ENCODE measurements at places on chromosomes 6 and 20. TPM values are rescaled to one million over a fixed set of nuclear protein-coding genes. Genes with fewer than 3 reads are reported as not detected.

DNA sequence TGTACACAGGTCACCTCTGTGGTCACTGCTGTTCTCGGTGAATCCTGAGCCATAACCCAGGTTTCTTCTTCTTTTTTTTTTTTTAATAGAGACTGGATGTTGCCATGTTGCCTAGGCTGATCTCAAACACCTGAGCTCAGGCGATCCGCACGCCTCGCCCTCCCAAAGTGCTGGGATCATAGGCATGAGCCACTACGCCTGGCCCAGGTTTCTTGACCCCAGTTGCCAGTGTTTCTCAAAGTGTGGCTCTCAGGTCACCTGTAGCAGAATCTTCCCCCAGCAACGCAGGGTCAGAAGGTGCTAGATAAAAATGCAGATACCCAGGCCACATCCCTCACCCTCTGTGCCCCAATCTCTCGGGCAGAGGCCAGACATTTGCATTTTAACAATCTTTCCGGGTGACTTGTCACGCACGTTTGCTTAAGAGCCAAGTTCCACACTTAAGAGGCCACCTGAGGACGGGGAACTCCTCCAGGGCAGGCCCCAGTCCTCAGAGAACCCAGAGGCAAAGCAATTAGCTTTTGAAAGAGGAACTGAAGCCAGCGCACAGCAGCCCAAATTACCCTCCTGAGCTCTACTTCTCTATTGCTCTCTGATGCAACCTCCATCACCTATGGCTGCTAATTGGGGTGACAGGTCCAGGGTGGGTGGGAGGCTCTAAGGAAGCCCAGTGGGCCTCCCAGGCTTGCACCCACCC is 81.8 kb downstream of the NFATC2 start:
- no peak for DNase-seq

DNA sequence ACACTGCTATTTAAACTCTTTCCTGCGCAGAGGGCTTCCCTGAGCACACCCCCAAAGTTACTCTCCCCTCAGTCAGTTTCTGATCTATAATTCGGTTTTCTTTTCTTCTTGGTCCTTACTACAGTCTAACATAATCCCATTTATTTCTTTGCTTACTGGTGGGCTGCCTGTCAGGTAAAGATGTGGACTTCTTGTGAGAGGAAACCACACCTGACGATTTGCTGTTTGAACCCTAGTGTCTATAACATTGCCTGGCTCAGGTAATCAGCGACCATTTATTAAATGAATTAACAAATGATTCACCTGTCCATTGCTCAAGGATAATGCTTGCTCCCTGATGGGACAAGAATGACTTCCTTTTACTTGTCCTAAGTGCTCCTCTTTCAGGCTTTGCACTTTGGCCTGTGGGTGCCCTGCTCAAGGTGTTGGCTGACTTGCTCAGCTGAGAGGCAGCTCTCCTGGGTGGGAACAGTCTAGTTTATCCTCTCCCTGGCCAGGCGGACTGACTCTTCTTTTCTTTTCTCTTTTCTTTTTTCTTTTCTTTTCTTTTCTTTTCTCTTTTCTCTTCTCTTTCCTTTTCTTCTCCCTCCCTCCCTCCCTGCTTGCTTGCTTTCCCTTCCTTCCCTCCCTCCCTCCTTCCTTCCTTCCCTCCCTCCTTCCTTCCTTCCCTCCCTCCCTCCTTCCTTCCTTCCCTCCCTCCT is 233.1 kb downstream of the BCAS1 start:
- no peak for DNase-seq

GRCh38 chr6:163338671-163339405 is 75.7 kb upstream of the QKI start:
- DNase-seq, result no peak

DNA sequence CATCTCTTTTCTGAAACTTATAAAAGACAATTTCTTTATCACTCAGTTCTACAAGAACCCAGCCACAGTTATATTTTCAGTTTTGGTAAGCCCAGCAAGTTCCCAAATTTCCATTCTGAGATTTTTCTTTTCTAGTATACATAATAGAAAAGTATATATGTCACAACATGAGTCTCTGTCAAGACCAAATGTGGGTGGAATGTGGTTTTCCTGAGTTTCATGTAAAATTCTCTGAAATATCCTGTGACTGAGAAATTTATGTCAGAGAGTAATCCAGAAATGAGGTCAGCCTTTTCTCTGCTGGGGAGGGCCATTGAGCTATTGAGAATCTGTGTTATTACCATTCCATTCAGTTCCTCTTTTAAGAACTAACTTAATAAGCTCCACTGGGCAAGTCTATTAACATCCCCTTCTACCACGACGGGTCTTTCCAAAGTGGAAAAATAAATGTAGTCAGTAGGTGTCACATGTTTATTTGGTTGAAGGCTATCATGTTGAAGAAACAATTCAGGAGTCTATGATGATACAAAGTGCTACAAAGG is 100.7 kb upstream of the HMGN3 start:
- no peak for DNase-seq

DNA sequence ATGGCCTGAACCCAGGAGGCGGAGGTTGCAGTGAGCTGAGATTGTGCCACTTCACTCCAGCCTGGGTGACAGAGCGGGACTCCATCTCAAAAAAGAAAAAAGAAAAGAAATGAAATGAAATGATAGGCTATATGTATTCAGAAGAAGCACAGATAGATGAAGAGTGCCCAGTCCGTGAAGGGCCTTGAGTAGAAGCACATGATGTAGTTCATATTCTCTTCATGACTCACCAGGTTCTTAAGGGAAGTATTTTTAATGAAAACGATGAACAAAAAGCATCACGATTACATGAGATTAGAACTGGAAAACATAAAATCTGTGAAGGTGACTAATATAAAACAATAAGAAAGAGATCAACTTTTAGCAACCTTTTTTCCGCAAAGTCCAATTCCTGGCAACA is 29.8 kb downstream of the TPD52L1 start:
- no peak for DNase-seq

GRCh38 chr6:38170666-38171355 is 351.3 kb downstream of the ZFAND3 start:
- no peak for DNase-seq

DNA sequence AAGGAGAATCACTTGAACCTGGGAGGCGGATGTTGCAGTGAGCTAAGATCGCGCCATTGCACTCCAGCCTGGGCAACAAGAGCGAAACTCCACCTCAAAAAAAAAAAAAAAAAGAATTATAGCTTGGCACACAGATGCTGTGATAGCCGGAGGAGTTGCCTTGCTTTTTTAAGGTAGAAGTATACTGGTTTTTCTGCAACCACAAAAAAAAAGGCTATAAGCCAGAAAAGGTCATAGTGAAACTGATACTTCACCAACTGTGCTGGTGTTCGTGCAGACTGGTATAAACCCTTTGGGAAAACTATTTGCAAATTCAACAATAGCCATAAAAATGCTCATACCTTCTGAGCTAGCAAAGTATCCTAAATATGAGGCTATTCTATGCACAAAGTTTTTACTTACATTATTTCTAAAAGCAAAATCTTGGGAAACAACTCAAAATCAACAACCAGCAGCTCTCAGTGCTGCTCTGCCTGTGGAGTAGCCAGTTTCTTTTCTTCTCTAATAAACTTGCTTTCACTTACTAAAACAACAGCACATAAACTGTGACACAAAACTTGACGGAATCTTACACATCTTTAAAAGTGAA is 44.0 kb downstream of the B4GALT5 start:
- DNase-seq, result no peak

DNA sequence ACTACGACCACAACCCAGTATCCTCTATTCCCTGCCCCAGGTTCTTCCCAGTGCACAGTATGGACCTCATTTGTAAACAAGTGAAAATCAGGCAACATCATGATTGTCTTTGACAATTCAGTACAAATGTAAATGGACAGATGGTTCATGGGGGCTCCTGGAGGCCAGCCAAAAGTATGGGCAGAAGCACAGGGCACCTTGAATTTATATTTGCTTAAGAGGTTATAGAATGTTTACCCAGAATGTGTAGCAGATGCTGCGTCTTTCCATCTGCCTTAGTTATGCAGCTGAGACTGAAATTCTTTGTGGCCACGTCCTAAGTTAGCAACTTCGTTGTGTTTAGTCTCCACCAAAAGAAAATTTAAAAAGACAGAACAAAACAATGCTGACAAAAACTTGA is 559.6 kb upstream of the NRSN1 start:
- DNase-seq, result no peak

GRCh38 chr6:32064706-32065105 is 26.5 kb downstream of the CYP21A2 start:
- no peak for DNase-seq

DNA sequence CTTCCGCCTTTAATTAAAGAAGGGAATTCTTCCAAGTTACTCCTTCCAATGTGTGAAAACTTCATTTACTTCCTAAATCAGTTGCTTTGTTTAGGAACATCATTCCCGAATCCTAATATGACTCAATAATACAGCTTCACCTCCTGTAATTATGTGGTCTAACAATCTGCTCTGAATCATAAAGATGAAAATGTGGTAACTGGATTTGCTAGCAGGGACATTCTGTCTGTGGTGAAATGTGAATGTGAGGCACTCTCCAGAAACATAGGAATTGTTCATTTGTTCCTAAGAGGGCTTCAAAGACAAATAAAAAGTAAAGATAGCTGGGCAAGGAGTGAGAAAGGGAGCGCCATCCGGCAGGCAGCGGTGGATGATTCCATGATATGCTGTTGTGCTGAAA is 678.1 kb downstream of the KIF16B start:
- DNase-seq, result no peak

DNA sequence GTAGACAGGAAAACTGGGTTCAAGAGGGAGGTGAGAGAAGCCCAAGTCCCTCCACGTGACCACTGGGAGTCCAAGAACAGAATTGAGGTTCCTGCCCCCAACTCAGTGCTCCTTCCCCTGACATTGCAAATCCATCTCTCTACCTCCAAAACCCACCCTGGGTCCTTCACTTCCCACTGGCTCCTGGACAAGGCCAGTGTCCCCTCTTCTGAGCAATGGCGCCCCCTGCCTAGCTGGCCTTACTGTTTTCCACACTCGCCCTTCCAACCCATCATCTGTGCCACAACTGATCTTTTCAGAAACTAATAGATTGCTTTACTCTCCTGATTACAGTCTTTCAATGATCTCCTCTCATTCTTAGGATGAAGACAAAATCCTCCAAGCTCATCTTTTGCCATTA is 200.3 kb downstream of the ANKRD60 start:
- no peak for DNase-seq

GRCh38 chr6:10384610-10385523 is 30.0 kb downstream of the TFAP2A start:
- no peak for DNase-seq

The FRS3 gene
- 26.0 TPM for total RNA-seq

The SOX18 gene
- total RNA-seq, result 244 TPM
